Stimulated activated CD4-positive, alpha-beta T cell treated with anti-CD3 and anti-CD28 coated beads, Interleukin-12 subunit alpha, Interleukin-12 subunit beta, amount 100 ng/mL, for 4 hours (primary cell): ENCODE measurements at places on chromosomes 6 and 20.

DNA sequence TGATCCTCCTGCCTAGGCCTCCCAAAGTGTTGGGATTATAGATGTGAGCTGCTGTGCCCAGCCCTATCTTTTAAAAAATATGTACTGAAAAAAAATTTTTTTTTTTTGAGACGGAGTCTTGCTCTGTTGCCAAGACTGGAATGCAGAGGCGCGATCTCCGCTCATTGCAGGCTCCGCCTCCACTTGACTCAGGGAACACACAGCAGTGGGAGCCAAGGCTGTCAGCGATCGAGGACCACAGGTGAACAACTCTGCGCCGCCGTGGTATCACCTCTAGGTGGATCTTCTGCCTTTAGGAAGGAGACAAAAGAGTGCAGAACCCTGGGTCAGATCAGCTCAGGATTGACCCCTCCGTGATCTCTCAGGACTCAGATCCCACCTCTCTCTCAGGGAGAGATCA lies 13.7 kb downstream of the RAET1E start:
- DNase-seq: no peak

DNA sequence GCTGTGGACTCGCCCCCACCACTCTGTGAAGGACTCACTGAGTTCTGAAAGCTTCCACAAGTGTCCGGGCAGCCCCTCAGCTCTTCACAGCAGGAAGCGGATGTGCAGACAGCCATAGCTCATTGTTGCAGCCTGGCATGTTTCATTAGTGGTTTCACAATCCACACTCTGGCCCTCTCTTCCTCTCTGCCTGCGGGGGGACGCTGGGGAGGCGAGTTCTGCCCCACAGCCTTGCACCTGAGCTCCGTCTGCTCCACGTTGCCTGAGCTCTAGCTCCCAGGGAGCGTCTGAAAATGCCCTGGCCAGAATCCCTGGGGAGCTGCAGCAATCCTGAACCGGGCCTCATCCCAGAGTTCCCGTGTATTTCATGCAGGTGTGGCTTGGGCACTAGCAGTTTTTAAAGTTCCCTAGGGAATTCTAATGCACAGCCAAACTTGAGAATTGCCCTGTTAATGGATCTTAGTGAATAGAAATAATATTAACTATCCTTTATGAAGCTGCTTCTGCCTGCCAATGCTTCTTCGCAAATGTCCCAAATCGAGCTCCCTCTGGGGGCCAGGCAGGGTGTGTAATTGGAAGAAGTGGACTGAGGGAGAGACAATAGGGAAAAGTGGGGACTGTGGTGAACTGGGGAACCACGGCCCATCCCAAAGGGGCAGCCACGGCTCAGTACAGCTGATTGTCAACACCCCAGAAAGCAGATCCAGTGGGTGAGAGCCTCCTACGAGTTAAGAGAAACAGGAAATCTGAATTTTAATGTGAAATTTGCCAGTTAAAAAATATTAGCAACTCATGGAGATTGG lies 51.5 kb downstream of the CTCFL start:
- DNase-seq: no peak

GRCh38 chr6:3732345-3733141 lies 19.0 kb downstream of the PXDC1 start:
- peak; percentile 63 for DNase-seq

DNA sequence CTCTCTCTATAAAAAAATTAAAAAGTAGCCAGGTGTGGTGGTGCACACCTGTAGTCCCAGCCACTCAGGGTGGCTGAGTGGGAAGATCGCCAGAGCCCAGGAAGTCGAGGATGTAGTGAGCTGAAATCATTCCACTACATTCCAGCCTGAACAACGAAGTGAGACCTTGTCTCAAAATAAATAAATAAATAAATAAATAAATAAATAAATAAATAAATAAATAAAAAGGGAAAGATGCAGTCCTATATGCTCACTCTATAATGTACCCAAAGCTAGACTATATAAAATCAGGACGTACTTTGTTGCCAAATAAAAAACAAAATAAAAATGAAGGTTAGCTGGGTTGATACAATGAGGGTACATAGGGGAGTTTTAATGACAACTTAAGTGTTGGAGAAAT lies 26.1 kb upstream of the NHSL1 start:
- no peak for DNase-seq

DNA sequence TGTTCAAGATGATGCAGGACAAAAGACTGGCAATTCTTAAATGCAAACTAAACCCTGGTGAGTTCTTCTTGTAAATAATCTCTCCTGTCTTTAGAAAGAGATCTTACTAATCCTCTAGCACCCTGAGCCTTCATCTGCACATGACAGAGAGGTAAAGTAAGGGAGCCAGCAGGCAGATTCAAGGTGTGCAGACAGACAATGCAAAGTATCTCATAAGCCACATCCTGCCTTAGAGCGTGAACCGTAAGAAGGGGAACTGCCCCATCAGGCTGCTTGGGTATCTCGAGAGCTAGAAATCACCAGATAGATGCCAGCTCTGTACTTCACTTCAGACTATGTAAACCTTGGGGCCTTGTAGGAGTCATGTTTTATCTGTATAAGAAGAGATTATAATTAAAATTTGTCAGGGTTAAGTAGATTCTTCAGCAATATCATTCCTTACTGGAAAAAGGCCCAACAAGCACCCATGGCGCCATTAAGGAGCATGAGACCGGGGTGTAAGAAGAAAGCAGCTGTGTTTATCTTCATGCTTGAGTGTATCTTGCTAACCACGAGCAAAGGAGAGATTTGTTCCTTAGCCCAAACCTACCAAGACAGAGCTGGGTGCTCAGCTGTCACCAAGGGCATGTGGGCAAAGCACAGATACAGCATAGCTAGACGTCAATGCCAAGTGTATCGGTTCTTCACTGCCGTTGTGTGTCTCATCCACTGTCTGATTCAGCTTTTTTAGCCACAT lies 24.4 kb downstream of the CNR1 start:
- no peak for DNase-seq

DNA sequence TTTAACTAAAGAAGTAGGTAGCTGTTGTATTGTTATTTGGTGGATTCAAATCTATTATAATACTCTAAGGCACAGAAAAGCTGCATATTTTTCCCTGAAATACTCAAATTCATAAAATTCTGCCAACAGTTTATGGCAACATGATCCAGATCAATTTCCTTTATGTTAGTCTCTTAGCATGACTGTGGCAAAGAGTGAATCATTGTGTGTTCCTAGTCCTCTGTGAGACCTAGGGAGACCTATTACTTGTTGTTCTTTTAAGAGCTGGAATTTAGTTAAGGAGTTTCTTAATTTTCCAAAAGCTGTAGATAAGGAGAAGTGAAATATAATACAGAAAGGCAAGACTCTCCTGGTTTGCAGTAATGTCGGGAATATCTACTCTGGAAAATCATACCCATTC lies 149.6 kb downstream of the RIMS1 start:
- DNase-seq: no peak

DNA sequence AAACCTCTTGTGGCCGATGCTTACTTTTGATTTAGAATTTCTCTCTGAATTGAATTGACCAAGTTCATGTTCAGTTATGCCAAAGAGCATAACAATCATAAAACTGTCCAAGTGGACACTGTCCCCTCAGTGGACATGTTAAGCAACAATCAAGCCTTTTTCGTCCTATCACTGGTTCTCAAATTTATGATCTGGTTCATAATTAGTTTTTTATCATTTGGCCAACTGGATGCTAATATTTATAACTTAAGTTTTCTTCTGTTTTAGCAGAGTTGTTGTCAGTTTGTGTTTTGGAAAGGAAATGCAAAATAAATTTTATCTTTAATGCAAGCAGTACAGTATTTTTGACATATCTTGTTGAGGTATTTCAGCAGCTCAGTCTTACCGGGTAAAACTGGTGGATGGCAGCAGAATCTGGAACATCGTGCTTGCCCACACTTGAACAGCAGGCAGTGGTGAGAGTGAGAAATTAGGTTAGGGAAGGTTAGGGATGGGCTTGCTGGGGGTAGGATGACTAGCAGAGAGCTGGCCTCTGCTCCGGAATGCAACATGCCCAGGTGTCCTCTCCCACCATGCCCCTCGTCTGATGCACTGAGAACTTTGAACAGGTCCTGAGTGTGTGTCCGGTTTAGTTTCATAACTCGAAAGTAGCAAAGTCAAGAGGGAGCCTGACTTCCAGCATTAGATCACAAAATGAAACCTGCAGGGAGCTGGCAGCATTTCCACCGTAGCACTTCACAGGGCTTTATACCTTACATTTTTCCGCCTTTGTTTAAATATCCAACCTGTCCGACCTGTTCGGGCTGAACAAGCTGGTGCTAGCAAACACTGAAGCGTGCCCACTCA lies 93.1 kb downstream of the RREB1 start:
- DNase-seq: no peak

- DNase-seq: no peak
Measured at GRCh38 chr6:24874776-24875533, 60.8 kb downstream of the RIPOR2 start.

GRCh38 chr20:33489495-33490022 lies 337 bp upstream of the CBFA2T2 start:
- DNase-seq: peak; percentile 98

GRCh38 chr6:28001751-28002150 lies 44.7 kb downstream of the OR2B6 start:
- DNase-seq: no peak

DNA sequence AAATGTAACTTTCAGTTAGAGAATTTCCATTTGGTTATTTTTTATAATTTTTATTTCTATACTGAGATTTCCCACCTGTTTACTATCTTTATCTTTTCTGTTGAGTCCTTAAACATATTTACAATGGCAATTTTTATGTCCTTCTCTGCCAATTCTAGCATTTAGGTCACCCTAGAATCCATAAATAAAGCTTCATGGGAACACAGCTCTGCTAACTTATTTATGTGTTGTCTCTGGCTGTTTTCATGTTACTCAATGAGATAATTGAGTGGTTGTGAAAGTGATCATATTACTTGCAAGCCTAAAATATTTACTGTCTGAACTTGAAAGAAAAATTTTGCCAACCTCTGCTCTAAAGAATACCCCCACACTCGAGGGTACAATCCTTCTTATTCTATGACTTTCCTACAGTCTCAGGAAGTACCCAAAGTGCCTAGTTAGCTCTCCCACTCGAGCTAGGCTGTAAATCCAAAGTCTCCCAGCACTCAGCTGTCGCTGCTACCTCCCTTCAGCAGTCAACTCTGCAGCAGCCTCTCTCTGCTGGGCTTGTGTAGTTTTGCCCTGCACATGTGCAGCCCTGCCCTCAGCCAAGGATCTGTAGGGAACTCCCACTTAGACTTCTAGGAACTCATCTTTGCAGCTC lies 53.5 kb upstream of the GCLC start:
- DNase-seq: no peak

- no peak for DNase-seq
Measured at GRCh38 chr20:21352703-21353102, 44.6 kb downstream of the NKX2-4 start.

- DNase-seq: no peak
Measured at GRCh38 chr6:112010328-112010727, 43.6 kb upstream of the CCN6 start.

- DNase-seq: no peak
Measured at GRCh38 chr6:169862043-169862891, 110.8 kb downstream of the ERMARD start.

GRCh38 chr6:156647140-156647784 lies 129.9 kb upstream of the ARID1B start:
- DNase-seq: no peak

GRCh38 chr20:18258126-18258860 lies 30.0 kb upstream of the ZNF133 start:
- no peak for DNase-seq

- DNase-seq: no peak
Measured at GRCh38 chr6:21033084-21033483, 498.8 kb downstream of the CDKAL1 start.

DNA sequence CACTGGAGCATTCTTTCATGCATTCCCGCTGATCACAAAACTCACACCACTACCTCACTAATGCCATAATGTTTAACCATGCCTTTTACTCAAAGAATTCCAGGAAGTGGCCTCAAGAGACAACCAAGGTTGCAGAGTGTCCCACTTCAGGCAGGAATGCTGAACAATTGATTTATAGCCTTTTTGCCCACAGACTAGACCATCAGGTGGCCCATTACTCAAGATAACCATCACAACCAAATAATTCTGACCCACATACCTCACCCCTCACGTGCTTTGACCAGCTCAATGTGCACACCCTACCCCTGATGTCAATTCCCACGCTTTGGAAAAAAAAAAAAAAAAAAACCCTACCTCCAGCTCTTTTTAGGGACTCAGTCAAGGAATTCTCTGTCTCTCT lies 220.6 kb upstream of the UFL1 start:
- no peak for DNase-seq

- DNase-seq: no peak
Measured at GRCh38 chr20:18443886-18444285, 22.9 kb downstream of the DZANK1 start.

- DNase-seq: no peak
Measured at GRCh38 chr6:54053881-54054391, 57.3 kb upstream of the MLIP start.

DNA sequence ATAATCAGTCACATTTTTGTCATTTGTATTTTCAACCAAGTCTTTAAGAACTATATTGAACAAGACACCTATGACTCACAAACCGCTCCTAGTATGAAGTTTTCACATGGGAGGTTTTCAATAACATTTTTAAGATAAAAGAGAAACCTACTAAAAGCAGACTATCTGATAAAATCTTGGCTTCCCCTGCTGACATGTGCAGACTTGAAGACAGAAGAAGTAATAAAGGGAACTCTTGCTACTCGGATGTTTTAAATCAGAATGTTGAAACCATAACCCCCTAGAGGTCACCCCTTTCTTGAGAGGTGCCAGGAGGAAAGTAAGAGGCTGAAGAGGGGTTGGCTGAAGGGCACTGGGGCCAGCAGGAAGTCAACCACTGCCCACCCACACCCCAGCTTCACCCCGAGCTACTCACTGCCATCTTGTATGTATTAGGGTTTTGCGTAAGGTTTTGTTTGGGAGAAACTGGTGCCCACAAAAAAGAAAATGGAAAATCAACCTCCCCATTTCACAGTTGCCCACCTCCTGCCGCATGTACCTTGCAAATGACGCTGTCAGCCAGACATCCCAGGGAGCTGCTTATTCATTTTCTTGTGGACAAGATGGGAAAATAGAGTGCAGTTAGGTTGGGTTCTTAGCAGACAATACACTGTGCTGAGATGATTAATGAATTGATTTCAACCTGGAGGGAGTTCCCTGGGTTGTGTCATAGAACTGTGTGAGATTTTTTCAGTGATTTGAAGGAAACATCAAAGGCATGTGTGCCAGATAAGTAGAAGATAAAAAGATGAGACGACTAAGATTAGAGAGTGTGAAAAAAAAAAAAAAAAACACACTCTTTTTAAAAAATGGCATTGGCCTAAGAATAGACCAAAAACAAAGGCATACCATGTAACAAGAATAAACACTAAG lies 83.2 kb upstream of the TAB2 start:
- no peak for DNase-seq
